Astrocyte of the spinal cord (primary cell): ENCODE measurements at places on chromosomes 11 and 22.

DNA sequence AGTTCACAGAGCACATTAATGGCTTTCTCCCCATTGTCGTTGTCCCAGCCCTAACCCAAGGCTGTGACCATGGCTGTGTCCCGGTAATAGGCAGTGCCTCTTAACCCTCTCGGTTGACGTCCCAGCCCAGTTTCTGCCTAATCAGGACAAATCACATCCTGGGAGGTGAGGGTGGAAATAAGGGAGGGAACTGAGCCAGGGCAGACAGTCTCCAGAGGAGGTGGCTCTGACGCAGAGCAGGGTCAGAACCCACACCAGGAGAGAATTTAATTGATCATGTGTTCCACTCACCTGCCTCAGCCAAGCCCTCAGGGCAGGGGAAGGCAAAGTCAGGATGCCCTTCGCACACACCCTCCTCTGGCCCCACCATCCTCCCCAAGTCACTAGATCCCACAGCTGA lies 17.0 kb downstream of the SLC43A1 start:
- DNase-seq: no peak

- no peak for DNase-seq
Observed at GRCh38 chr22:19463008-19463407, 15.5 kb upstream of the C22orf39 start.

DNA sequence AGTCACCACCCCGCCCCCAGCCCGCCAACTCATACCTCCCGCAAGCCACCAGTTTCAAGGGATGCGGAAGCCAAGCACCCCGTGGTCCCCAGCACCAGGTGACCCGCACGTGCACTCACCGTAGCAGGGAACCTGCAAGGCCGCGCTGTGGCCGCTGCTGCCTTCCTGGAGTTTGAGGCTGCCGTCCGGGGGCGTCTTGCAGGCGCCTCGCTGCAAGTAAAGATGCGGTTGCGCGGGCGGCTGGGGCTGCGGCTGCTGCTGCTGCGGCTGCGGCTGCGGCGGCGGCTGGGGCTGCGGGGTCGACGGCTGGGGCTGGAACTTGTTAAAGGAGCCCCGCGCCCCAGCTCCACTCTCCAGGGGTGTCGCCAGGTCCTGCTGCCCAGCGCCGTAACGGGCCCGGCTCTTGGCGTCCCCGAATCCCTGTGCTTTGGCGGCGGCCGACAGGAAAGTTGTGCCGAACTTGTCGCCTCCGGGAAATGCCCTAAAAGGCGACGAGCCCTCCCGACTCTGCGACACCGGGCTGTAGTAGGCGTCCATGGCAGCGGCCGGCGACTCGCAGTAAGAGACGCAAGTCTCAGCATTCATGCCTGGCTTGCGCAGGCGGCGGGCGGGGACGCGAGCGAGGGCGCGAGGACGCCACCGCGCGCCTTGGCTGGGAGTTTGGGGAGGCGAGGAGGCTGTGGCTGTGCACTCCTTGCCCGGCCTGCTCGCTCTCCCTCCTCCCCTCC lies at the start of gene ALX4:
TSS of gene ALX4 (minus strand) at position 662 of the 728 bp plus-strand sequence. CDS start at position 585, 77 bp downstream.
- no peak for DNase-seq

- no peak for DNase-seq
Observed at GRCh38 chr11:92540096-92540495, 315.5 kb downstream of the FAT3 start.

DNA sequence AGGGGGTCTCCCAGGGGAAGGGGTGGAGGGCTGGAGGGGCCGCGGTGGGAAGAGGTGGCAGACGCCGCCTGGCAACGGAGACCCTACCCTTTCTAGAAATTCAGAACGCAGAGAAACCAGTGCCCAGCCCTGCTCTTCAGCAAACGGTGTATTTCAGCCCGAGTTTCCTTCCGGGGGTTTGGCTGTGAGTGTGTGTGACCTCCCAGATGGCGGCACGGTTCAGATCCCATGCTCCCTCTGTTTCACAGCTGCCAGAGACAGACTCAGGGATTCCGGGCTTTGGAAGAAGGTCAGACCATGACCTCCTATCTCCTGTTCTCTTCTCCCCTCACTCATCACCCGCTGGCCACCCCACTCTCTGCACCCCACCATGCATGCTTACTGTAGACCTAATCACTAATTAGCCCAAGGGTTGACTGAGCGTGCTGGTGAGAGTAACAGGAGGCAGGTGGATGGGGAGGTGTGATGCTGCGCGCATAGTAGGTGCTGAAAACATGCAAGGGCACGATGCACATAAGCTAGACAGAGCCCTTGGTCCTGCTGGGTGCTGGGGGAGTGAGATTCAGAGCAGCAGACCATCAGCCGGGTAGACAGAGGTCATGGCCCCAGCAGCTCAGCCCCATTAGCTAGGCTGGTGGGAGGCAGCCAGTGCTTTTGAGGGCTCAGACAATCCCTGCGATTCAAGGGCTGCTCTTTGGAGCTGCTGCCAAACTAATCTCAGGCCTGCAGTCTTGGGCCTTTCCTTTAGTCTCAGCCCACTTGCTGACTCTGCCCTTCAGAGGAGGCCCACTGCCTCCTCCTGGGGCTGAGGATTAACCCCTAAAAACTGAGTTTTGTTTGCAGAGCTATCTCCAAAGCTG lies 256.5 kb upstream of the CADM1 start:
- peak; percentile 2 for DNase-seq

- DNase-seq: peak; percentile 84
Observed at GRCh38 chr11:118608360-118609227, 1.2 kb downstream of the PHLDB1 start.

GRCh38 chr11:8937159-8937558 lies 4.4 kb upstream of the C11orf16 start:
- DNase-seq: no peak

DNA sequence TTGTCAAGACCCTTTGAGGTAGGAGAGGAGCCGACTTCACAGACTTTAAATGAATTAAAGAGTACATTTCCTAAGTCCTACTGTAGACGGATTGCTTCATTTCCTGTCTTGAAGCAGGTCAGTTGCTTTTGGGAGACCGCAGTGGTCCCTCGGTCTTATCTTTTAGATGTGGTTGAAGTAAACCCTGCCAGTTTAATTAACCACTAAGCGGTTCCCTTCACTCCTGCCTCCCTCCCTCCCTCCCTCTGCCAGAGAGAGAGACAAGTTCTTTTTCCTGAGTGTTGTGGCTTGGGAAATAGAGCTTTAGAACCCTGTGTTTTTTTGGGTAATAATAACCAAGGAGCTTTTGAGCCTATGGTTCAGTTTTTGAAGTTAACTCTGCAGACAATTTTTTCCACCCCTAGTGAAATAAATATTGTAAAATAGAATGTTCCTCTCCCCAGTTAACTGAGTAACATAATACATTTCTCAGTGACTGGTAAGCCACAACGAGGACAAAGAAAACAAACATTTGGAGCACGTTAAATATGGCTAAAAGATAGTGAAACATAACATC lies 147.5 kb downstream of the LDLRAD3 start:
- peak; percentile 86 for DNase-seq

DNA sequence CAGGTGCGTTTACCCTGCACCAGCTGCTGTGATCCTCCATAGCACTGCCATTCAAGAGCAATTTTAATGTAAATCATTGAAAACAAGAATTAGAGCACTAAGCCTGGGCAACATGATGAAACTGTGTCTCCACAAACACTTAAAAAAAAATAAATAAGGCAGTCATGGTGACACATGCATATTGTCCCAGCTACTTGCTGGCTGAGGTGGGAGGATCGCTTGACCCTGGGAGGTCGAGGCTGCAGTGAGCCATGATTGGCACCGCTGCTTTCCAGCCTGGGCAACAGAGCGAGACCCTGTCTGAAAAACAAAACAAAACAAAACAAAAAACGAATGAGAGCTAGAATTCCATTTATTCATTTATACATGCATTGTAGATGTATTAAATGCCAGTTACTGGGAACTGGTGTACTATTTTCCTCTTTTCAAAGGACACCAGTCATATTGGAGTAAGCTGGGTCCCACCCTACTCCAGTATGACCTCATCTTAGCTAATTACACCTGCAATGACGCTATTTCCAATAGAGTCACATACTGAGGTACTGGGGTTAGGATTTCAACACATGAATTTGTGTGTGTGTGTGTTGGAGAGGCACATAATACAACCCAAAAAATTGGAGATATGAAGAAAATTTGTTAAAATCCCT lies 101.9 kb downstream of the MICAL2 start:
- DNase-seq: no peak

- DNase-seq: no peak
Observed at GRCh38 chr22:44677871-44678555, 24.0 kb upstream of the PRR5 start.

GRCh38 chr11:10899121-10899830 lies 41.4 kb upstream of the ZBED5 start:
- no peak for DNase-seq

- DNase-seq: no peak
Observed at GRCh38 chr11:45440111-45440510, 154.0 kb upstream of the SYT13 start.
